Stimulated activated CD4-positive, alpha-beta T cell treated with anti-CD3 and anti-CD28 coated beads, TNF-alpha, amount 100 ng/mL, for 48 hours (primary cell): ENCODE measurements at places on chromosomes 2 and 18.

- DNase-seq: no peak
Measured at GRCh38 chr2:3469486-3469885, 49.8 kb downstream of the ADI1 start.

DNA sequence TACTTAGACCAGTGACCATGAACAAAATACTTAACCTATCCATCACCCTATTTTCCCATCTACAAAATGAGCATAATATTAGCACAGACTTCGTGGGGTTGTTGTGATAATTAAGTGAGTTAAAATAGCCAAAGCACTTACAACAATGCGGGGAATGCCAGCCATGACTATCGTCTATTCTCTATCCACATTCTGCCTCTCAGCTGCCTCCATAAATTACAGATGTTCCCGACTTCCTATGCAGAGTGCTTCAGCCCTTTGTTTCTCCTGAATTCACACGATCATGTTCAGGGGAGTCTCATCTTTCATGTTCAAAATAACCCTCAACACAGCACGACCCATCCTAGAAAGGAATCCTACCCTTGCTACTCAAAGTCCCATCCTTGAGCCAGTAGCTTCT lies 211.6 kb downstream of the EN1 start:
- DNase-seq: no peak

DNA sequence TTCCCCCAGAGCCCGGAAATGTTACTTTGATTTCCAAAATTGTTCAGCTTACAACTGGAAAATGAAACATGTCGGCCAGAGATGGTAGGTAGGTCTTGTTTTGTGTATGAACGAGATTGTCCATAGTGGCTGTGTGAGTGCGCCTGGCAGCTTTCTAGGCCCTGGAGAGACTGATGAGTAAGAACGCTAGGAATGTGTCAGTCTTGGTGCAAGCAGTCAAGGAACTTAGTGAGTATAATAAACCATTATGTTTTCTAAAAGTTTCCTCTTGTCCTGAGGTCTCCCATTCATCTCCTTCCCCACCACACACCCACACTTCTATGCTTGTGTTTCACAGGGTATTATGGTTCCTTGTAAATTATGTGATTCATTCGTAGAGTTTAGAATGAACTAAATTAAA lies 234.2 kb downstream of the CDH2 start:
- no peak for DNase-seq

GRCh38 chr18:9174302-9174701 lies 37.7 kb downstream of the ANKRD12 start:
- no peak for DNase-seq

DNA sequence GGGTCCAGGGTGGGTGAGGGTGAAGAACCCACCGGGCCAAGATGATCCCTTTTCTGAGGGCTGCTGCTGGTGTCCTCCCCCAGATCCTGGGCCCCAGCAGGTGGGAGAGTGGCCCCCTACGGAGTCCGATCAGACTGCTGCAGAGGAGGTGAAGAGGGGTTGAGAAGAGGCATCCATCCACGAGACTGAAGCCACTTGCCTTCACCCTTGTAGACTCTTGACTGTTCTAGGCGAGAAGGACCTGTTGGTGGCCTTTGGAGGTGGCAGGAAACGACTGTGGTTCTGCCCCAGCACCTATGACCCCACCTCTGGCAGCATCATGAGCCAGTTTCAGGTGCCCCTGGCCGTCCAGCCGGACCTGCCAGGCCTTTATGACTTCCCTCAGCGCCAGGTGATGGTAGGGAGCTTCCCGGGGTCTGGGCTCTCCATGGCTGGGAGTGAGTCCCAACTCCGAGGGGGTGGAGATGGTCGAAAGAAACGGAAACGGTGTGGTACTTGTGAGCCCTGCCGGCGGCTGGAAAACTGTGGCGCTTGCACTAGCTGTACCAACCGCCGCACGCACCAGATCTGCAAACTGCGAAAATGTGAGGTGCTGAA lies 1.5 kb downstream of the TET3 start:
- no peak for DNase-seq
